Activated naive CD4-positive, alpha-beta T cell treated with anti-CD3 and anti-CD28 coated beads, Interleukin-2, amount 50 U/mL, for 72 hours (primary cell): ENCODE measurements at places on chromosomes 12 and 14. TPM values are rescaled to one million over a fixed set of nuclear protein-coding genes. Genes with fewer than 3 reads are reported as not detected.

- no peak for DNase-seq
Measured at GRCh38 chr12:105222284-105222655, 13.7 kb downstream of the APPL2 start.

DNA sequence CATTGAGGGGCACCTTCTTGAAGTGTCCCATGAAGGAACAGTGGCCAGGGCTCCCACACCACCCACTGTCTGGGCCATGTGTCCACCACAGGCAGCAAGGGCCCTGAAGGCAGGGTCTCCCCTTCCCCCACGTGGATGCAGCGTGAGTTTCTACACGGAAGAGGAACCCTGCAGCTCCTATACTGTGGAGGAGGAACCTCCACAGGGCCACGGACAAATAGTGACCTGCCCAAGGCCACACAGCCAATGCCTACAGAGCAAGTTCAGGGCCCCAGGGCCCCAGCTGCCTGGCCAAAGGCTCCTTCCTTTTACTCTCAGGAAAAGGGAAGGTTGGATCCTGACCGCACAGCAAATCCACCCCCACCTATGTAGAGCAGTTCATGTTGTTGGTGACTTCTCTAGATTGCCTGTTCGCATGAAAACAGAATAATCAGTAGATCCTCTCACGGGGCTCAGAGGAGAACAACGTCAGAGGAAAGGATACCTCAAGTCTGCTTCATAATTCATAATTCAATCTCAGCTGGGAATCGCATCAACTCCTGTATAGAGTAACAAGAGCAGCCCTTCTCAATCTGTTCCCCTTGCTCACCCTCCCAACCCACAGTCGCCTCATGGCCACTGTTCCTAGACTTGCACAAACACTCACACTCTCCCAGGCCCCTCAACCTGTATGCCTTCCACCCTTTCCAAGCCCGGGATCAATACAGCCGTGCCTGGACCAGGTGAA, 11.1 kb upstream of the KRT73 start:
- DNase-seq: no peak

The LRP1-AS gene
- not detected for total RNA-seq

DNA sequence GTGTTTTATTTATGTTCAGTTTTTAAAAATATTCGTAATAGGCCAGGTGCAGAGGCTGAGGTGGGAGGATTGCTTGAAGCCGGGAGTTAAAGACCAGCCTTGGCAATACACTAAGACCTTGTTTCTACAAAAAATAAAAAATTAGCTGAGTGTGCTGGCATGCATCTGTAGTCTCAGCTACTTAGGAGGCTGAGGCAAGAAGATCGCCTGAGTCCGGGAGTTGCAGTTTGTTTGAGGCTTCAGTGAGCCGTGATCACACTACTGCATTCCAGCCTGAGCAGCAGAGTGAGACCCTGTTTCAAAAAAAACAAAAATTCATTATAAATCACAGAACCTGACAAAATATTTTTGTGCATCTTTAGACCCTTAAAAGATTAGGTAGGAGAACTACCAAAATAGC, 240.1 kb upstream of the ARHGAP5 start:
- no peak for DNase-seq

DNA sequence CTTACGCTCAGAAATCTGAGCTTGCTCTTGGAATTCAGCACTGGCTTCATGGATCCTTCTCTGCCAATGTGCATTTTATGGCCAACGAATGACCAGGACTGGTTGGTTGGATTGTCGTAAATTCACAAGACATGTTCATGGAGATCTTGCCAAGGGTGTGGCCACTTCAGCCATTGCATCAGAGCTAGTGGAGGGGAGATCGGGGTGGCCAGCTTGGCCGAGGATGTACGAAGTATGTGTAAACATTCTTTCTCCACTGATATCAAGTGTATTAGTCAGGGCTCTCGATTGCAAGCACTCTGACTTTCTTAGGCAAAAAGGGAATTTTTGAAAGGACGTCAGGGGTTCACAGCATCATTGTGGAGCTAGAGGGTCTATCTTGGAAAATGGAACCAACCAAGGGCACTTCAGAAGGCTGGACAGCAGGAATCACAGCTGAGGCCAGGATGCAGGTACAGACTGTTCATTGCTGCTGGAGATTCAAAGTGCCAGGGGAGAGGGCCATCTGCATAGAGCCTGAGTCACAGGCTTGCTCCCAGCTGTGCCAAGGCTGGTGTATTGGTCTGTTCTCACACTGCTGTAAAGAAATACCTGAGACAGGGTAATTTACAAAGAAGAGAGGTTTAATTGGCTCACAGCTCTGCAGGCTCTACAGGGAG, 32.9 kb upstream of the ADGRD1 start:
- DNase-seq: no peak

The LYZ gene
- total RNA-seq: 0.30 TPM

DNA sequence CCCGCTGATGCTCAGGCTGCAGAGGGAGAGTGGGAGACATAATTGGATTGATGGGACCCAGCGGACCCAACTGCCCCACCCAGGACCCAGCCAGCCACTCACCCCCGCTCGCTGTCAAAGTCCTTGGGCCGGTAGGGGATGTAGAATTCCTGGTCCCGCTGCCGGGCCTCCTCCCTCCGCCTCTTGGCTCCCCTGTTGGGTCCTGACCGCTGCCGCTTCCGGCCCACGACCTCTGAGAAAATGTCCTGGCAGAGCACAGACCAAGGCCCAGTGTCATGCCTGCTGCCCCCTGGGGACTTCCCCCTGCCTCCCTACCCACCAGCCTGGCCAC, 13.5 kb downstream of the CFAP73 start:
- DNase-seq: no peak

DNA sequence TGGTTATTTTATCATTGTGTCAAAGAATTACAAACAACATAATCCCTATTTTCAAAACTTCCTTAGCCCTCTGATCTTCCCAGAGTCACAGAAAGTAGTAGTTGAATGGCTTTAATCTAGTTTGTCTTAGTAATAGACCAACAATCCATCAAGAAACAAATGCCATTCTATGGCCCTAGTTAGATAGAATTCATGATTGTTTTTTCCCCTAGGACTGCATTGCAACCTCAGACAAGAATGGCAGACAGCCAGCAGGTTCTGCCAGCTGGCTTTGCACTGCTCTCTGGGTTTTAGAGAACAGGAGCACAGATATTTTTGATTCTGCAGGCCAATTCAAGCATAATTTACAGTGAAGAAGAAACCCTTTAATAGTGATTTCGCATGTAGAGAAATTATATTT, 33.8 kb downstream of the SYT1 start:
- DNase-seq: no peak
